Heart right ventricle (tissue), 16 donors: ENCODE measurements at places on chromosomes 16 and 17. TPM values are rescaled to one million over a fixed set of nuclear protein-coding genes. Genes with fewer than 3 reads are reported as not detected.

TMEM235 gene
- not detected for total RNA-seq

ZP2 gene
- total RNA-seq: not detected

C16orf86 gene
- total RNA-seq: 4.5 TPM

NPW gene
- total RNA-seq: not detected
